Activated CD4-positive, alpha-beta T cell treated with anti-CD3 and anti-CD28 coated beads for 36 hours (primary cell): ENCODE measurements at places on chromosomes 3 and 15. TPM values are rescaled to one million over a fixed set of nuclear protein-coding genes. Genes with fewer than 3 reads are reported as not detected.

The TFRC gene
- 373 TPM for total RNA-seq

The DHX30 gene
- total RNA-seq = 82.3 TPM

The CDC25A gene
- total RNA-seq = 32.5 TPM

The EFHB gene
- 0.62 TPM for total RNA-seq

The EBLN2 gene
- 4.7 TPM for total RNA-seq
